ENCODE measurements at places on chromosomes 2 and 18.

DNA sequence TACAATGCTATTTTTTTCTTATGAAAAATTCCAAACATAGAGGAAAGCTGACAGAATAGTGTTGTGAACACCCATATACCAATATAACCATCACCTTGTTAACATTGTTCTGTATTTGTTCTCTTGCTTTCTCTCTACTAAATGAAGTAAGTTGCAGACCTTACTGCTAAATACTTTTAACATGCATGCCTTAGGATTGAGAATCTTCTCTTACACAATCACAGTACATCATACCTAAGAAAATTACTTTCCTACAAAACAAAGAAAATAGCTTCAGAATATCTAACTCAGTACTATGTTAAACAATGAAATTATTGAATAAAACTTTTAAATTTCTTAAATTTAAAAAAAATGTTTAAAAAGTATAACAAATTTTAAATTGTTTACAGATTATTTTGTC is 136.5 kb downstream of the UBR3 start:
- DNase-seq: no peak

DNA sequence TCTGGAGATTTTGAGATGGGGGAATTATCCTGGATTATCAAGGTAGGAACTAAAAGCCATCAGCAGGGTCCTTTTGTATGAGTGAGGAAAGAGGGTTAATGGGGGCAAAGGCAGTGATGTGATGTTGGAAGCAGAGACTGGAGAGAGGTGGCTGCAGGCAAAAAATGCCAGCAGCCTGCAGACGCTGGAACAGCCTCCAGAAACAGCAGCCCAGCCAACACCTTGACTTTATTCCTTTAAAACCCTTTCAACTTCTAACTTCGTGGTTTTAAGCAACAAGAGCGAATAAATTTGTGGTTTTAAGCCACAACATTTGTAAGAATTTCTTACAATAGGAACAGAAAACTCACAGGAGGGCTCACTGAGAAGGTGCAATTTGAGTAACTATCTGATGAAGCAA is 523.1 kb upstream of the HS6ST1 start:
- no peak for DNase-seq

DNA sequence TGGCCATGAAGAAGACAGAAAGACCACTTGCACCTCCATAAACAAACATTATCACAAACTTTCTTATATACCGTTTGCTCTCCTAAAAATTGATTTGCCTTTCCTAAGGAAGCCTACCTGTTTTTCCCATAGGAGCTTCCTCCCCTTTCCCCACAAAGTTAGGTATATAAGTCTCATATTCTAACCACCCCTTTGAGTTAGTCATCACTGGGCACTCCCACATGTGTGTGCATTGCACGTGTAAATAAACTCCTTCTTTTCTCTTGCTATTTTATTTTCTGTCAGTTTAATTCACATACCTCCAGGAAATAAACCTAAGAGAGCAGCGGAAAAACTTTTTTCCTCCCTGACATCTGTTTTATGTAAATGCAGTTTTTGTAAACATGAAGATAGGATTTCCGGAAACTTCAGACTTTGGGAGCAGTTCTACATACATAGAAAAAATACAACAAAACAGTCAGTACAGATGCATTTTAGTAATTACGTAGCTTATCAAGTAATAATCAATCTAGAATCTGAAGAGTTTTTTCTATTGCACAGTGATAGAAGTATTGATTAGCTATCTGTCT is 46.6 kb downstream of the PLCL1 start:
- no peak for DNase-seq

- peak; percentile 25 for DNase-seq
Measured at GRCh38 chr2:17578466-17578928, 38.0 kb downstream of the VSNL1 start.

- no peak for DNase-seq
Measured at GRCh38 chr2:176388861-176389260, 119.6 kb downstream of the MTX2 start.

DNA sequence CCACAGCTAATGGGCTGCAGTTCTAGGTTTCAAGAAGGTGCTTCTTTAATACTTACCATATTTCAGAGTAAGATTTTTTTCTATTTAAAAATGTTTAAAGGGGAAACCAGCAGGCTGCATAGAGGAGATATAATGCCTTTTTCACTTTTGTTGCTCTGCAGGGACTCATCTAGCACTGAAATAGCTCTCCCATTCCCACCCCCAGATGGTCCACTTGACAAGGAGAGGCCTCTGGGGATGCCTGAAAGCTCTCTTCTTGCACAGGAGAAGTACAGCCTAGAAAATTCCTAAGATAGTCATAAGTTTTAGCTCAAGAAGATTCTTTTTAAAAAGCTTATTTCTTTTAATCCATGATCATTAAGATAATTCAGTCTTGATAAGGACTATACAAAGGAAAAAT is 126.4 kb downstream of the CDH2 start:
- no peak for DNase-seq

GRCh38 chr2:15763822-15764682 is 172.4 kb downstream of the DDX1 start:
- DNase-seq: no peak

- peak; percentile 39 for DNase-seq
Measured at GRCh38 chr2:30366199-30366691, 80.8 kb upstream of the LCLAT1 start.

DNA sequence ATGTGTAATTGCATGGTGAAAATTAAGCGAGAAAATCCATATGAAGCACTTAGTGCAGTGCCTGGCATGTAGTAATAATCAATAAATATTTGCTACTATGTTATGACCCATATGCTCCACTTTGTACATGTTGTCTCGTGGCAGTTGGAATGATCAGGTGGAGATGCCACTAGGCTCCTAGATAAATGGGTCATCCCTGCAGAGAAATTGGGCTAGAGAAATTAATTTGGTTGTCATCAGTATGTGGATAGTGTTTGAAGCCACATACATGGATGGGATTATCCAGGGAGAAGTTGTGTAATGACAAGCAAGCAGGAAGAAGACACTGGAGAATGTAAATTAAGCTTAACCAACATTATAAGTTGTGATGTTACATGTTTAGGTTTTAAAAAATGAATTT is 33.0 kb downstream of the ACYP2 start:
- no peak for DNase-seq

DNA sequence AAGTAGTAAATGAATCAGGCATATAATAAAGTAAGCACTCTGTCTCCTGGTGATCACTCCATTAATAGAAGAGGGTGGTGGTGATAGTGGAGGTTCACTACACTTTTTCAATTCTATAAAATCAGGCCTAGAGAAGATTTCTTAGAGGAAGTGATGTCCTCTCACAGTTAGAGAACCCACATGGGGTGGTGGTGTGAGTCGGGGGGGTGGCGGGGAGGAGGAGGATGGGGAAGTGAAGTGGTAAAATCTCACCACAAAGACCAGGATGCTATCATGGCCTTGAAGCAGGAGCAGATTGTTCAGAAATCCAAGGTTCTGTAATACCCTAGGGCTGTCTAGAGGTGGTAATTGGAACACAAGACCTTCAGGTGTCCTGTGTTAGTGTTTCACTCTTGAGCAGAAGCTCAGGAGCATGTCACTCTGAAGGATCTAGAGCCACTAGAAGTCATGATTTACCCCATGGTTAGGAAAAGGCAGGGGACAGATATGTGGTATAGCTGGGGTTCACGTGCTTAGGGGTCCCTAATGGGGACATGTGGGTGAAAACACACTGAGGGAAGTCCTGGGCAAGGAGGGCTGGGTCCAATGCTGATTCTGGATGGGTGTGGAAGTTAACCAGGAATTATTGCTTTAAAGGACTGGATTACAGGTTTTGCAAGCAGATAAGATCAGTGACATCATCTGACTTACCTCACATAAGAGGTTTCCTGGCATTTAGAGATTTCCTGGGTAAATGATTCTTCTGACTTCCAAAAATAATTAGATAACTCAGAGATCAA is 31.0 kb downstream of the RNF125 start:
- DNase-seq: no peak

DNA sequence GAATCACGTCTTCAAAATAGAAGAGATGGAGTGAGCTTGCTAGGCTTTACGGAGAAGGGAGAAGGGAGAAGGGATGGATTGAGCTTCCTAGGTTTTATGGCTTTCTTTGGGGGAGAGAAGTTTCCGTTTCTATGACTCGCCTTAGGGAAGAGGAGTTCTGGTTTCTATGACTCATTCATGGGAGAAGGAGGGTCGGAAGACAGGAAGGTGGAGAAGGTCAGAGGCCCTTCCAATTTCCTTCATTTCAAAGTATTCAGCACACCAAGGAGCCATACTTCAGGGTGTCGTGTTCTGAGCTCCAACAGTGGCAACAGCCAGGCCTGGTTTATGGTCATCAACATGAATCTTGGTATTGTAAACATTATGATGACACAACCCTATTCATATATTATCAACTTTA is 284.7 kb upstream of the VWC2L start:
- no peak for DNase-seq

Measured in GM13976 (cell line).